ENCODE measurements at places on chromosomes 11 and 22.
A peak's percentile ranks its signal among the peaks of the same experiment; 100 is the strongest.

GRCh38 chr11:9633679-9634078, 30.2 kb upstream of the SWAP70 start:
- DNase-seq: no peak

DNA sequence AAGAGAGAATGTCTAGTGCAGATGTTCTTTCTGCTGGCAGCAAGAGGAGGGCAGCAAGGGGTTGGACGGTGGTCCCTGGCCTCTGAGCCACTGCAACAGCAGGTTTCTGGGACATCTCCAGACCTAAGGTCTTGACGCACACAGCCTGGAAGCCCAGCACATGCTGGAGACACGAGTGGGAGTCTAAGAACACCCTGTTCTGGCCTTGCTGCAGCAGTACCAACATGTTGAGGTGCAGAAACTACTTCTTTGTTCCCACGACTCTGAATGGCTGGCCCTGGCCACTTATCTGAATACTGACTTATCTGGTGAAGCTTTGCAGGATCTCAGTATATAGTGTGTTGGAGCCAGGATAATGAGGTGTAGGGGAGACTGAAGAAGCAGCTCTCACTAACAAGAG, 6.8 kb downstream of the MICAL2 start:
- no peak for DNase-seq

DNA sequence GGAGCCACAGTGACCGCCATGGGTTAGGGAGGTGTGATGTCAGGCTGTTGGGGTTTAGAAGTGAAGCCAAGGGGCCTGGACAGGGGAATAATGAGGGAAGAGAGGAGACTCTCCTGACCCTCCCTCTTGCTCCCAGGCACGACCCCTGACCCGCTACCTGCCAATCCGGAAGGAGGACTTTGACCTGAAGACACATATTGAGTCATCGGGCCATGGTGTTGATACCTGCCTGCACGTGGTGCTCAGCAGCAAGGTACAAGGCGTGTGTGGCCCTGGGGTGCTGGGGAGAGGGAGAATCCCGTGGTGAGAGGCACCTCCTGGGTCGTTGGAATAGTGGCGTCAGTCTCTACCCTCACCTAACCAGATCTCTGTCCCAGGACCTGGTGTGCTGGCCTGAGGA, 29.5 kb downstream of the TREH start:
- DNase-seq: no peak

DNA sequence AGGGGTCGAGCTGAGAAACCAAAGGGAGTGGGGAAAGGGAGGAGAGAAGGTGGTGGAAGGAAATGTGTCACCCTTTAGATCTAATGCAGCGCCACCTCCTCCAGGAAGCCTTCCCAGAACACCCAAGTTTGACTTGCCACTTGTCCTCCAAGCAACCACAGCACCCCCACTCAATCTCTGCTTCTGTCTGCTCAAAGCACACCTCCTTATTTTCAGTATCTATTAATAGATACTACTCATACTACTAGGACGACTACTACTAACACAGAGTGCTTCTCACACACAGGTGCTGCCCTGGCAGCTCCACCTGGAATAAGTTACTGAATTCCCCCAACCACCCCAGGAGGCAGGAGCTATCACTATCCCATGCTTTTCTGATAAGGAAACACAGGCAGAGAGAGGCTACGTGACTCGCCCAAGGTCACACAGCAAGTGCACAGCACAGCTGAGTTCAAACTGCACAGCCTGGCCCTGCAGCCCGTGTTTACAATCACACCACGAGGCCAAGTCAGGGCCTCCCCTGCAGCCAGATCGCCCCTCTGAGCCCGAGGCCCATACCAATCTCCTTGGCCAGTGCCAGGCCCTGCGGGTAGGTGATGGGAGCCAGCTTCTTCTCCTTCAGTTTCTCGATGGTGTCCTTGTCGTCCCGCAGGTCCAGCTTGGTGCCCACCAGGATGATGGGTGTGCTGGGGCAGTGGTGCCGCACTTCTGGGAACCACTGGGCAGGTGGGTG, 13.2 kb downstream of the RAC2 start:
- no peak for DNase-seq

DNA sequence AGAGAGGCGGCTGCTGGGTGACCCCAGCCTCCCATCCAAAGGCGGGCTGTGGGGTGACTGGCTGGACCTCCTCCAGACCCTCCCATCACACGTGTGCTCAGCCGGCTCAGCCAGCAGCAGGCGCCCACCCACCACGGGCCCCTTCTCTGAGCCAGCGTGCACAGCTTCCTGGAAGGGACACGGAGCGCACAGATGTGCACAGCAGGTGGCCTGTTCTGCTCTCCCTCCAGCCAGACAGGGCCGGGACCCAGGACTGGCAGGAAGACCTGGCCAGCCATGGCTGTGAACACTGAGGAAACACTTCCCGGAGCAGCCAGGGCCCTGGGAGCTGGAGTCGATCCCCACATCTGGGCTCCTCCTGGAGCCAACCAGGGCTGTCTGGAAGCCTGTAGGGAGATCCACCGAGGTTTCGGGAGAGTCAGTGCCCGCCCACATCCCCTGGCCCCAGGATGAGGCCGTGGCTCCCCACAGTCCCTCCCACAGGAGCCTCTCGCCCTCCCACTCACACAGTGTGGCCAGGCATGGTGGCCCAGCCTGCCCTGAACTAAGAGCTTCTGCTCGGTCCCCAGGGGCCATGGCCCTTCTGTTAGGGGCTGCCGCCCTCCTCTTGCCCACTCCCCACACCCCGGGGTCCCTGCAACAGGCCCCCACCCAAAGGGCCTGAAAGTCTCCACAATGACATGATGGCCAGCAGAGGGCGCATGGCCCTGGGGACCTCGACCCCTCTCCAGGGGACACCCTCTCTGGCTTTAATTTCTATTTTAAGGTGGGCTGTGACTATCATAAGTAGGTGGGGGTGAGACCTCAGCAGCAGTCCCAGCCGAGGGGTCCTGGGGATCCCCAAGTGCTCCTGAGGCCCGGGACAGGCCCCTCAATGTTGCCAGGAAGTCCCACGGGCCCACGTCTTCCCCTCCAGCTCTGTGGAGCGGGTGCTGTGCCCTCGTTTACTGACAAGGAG, 90.6 kb upstream of the FGF3 start:
- peak; percentile 22 for DNase-seq

- peak; percentile 42 for DNase-seq
Observed at GRCh38 chr11:67238894-67239782, 27.1 kb upstream of the GRK2 start.

DNA sequence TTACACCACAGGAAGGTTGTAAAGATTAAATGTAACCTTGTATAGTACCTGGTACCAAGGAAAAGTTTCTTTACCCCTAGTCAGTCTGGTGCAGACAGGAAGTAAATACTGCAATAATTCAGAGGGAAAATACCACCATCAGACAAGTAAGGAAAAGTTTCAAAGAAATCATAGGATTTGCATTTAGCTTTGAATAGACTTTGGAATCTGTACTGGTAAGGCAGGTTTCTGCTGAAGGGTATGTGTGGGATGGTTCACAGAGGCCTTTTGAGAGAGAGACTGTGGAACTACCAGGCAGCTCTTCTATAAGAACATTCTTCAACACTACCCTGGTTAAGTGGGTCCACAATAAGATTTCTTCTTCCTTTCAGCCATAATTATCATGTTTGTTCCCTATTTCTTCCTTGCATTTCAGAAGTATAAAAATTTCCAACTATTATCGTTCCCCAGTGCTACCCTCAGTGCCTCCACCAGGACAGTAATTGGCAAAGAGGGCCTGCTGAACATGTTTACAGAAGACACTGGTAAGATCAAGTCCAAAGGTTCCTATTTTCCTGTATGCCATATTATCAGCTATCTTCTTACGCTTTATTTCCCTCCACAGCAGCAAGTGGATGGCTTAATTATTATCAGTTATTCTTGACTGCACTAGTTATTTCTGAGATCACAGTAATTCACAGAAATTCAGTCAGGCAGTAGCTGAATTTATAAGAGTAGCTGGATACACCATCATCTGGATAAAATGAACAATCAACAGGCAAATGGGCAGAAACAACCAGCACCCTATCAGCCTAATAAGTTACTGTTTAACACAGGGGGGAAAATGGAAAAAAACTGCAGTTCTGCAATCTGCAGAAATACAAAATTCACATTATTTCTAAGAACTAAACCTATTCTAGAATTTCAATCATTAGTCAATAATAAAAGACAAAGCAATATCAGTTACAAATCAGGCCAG, 48.5 kb downstream of the PITPNB start:
- DNase-seq: no peak

GRCh38 chr11:71102251-71102995, 150.0 kb downstream of the SHANK2 start:
- no peak for DNase-seq

- DNase-seq: no peak
Observed at GRCh38 chr22:25359601-25360261, 140.3 kb downstream of the CRYBB2 start.

DNA sequence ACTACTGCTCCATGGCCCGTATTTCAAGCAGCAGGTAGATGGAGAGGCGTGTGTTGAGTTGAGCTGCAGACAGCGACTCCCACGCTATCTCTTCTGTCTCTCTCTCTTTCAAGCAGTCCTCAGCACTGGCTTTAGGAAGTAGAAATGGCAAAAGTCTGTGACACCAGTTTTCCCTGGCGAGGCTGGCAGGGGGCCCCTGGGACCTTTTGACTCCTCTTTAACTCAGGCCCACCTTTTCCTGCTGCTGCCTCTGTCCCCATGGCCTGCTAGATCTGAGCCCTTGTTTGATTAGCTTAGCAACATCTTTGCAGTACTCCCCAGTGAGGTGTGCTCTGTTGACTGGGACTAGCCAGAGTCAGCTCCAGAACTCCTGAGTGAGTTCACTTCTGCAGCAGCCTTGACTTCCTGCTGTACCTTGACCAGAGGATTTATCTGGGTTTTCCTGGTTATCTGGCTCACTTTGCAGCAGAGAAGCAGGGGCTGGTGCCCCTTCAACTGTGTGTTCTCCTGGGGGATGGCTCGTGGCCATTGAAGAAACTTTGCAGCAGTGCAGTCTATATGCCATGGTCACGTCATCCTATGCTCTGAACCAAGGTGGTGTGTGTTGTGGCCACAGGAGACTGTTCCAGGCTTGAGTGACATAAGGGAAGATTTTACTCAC, 183.9 kb downstream of the DBX1 start:
- DNase-seq: no peak

GRCh38 chr11:5818245-5818886, 9.6 kb downstream of the OR52N2 start:
- no peak for DNase-seq

- no peak for DNase-seq
Observed at GRCh38 chr11:86182976-86183584, 61.5 kb upstream of the EED start.

- peak; percentile 37 for DNase-seq
Observed at GRCh38 chr11:7520011-7520942, 6.5 kb downstream of the PPFIBP2 start.

GRCh38 chr11:279966-280705, 1.9 kb downstream of the NLRP6 start:
- DNase-seq: peak; percentile 64

DNA sequence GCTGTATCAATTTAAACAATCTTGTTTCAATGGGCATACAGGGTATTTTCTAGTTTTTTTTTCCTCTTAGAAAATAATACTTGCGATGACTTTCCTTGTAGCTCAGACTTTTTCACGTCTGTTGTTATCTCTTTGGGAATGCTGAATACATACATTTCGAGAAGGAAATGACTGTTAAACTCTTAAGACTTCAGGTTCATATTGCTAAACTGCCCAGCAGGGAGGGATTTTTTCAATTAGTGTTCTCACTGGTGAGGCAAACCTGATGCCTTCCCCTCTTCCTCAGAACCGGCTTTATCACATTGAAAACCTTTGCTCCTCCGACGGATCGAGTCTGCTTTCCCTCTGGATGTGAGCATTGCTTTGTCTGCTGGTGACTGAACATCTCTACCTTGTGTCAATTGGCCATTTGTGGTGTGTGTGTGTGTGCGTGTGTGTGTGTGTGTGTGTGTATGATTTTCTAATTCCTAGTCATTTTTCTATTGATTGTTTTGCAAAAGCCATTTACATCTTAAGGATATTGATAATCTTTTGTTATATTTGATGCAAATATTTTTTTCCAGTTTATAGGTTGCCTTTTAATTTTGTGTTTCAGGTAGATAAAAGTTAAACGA, 6.6 kb downstream of the NEAT1 start:
- DNase-seq: peak; percentile 81

DNA sequence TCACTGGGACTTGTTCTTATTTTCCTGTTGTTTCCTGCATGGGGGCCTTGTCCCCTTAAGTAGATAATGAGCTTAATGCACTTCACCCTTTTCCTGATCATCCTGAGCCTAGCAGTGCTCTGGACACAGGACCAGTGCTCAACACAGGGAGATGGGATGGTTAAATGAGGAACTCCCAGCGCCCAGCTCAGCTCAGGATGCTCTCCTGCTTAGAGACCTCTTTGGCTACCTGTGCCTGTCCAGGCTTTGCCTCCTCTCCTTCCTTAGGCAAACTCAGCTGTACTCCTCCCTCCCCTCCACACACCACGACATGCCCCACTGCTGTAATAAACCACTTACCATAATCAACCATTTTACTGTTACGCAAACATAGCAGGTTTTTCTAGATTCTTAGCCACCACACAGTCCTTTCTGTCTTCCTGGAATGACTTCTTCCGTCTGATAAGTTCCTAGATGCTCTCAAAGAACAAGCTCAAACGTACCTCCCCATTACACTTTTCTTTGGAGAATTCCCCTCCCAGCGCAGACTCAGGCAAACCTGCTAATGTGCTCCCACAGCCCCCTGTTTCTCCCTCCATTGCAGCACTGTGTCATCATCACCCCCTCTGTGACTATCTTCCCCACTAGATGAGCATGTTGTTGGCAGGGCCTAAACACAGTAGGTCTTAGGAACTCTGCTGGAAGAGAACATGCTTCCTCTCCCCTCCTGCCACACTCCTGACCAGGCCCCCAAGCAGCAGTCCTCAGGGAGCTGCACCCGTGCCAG, 113.6 kb downstream of the MICAL2 start:
- no peak for DNase-seq

- DNase-seq: peak; percentile 34
Observed at GRCh38 chr11:10158461-10158860, 135.6 kb downstream of the SBF2 start.

GRCh38 chr11:106818443-106818842, 199.8 kb downstream of the GUCY1A2 start:
- no peak for DNase-seq

- no peak for DNase-seq
Observed at GRCh38 chr11:117851106-117851505, 25.4 kb downstream of the FXYD6 start.

DNA sequence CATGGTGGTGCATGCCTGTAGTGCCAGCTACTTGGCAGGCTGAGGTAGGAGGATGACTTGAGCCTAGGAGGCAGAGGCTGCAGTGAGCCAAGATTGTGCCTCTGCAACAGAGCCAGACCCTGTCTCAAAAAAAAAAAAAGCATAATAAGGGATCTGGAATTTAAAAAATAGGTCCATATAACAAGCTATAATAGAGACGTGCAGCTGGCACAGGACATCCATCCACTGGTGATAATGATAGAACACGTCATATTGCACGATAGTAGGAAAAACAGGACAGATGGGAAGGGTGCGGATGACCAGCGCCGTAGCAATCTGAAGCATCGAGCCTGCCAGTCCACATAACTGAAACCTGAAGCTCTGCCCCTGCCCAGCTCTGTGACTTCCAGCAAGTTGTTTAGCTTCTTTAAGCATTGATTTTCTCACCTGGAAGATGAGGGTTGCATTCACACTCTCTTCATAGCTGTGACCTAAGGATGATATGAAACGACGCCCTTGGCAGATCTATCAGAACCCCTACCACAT, 60.3 kb upstream of the PRODH start:
- DNase-seq: no peak

GRCh38 chr11:96459751-96460150, 69.9 kb downstream of the JRKL start:
- DNase-seq: no peak

Data from GM23248 (cell line).